ENCODE measurements at places on chromosomes 2 and 18.

- DNase-seq: peak; percentile 5
These were observed 91.6 kb downstream of the FAM161A start for GRCh38 chr2:61762292-61762691.

DNA sequence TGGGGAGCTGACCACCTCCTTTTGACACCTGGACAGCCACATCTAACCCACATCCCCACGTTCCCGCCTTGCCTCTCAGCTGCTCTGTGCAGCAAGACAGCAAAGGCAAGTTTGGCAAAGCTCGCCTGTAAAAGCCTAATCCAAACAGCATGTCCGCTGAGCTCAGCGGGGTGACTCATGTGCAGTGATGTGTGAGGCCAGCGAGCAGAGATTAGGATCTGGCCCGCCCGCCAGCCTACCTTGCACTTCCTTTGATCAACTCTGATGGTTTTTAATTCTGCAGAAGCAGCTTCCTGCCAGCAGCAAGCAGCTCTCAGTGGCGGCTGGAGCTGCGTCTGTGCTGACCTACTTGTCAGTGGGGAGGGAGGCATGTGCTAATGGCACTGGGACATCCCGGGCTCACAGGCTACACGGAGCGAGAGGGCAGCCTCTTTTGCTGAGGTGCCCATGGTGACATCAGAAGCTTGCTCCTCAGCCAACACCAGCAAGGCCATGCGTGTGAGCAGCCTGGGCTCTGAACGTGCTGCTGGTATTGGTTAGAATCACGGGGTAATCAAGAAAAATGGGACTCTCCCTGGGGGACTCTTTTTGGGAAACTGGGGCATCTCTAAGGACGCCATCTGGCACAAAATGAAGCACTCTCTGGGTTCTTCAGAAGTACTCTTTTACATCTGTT, 36.0 kb upstream of the EML4 start:
- peak; percentile 92 for DNase-seq

DNA sequence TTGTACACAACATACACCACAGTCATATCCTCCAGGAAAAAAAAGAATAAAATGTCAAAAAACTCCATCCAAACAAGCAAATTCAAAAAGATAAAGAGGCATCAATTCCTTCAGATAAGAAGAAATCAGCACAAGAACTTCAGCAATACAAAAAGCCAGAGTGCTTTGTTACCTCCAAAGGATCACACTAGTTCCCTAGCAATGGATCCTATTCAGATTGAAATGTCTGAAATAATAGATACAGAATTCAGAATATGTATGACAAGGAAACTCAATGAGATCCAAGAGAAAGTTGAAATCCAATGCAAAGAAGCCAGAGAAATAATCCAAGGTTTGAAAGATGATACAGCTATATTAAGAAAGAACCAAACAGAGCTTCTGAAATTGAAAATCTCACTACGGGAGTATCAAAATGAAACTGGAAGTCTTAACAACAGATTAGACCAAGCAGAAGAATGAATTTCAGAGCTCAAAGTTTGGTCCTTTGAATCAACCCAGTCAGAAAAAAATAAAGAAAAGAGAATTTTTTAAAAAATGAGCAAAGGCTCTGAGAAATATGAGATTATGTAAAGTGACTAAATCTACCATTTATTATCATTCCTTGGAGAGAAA, 80.6 kb downstream of the TRABD2A start:
- DNase-seq: no peak

- no peak for DNase-seq
These were observed 63.4 kb upstream of the ZBTB7C start for GRCh38 chr18:48472610-48473009.

- DNase-seq: peak; percentile 62
These were observed 46.9 kb downstream of the ODC1 start for GRCh38 chr2:10400978-10401951.

DNA sequence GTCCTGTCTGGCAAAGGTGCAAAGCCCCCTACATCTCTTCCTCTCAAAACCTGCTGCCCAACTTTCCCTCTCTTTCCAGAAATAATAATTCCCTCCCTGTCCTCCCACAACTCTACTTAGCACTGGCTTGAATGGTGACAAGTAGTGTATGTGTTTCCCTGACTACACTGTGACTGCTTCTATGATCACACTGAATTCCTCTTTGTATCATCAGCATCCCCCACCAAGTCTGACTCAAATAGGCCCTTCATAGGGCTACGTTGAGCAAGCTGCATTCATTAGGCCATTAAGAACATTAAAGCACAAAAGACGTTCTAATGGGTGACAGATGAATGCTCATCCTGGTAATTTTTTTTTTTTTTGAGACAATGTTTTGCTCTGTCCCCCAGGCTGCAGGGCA, 13.7 kb upstream of the ST3GAL5 start:
- no peak for DNase-seq

- no peak for DNase-seq
These were observed 47.4 kb downstream of the TRPM8 start for GRCh38 chr2:233964581-233964980.

- DNase-seq: peak; percentile 38
These were observed 35.5 kb downstream of the ZNF532 start for GRCh38 chr18:58900015-58900649.

DNA sequence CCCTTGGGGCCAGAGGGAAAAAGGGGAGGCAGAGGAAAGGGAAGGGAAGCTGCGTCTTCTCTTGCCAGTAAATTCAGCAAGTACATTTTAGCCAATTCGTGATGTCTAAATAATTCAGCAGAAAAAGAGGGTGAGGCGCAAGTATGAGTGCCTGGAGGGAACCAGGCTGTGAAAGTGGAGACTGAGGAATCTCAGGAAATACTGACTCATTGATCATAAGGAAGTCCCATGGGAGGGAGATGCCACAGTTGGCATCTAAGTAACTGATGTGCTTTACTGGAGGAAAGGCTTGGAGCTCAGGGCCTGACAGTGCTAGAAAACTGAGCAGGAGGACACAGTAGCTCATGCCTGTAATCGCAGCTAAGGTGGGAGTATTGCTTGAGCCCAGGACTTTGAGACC, 31.1 kb downstream of the KIF5C start:
- DNase-seq: no peak
